ENCODE measurements at places on chromosomes 16 and 17.

GRCh38 chr17:3681565-3681964 lies 13.0 kb downstream of the EMC6 start:
- DNase-seq = no peak

DNA sequence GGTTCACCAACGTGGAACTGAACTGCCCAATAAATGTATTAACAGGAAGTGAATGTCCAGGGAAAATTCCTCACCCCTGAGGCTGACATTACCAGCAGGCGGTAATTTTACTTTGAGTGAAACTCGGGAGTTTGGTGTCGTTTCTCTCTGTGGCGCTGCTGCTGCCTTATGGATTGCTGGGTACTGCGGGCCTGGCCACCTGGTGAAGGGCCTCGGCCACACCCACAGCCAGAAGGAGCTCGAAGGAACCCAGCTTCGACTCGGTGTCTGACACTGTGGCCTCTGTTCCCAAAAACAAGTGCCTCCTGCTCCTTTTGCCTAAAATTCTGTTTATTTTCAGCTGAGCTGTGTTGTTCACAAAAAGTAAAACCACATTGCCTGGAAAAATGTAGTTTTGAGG lies 115.0 kb downstream of the BANP start:
- no peak for DNase-seq

GRCh38 chr16:87506423-87507350 lies 13.9 kb upstream of the ZCCHC14 start:
- no peak for DNase-seq

DNA sequence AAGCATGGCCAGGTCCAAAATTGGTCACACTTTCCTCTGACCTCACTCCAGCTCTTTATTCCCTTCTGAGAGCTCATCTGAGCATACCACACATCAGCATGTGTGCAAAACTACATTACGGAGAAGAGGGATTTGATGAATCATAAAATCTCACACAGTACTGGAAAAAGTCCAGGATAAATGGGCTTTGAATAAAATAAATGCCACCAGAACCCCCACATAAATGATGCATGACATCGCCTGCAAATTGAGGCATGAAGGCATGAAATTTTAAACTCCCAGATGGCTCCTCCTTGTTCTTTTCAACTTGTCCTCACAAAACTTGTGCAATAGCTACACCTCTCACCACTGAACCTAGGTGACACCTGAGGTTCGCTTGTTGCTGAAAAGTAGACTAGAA lies 439.5 kb downstream of the CA10 start:
- DNase-seq = no peak

GRCh38 chr16:68230956-68231355 lies 5.0 kb downstream of the ESRP2 start:
- no peak for DNase-seq

GRCh38 chr16:3592559-3592958 lies 15.4 kb upstream of the NLRC3 start:
- DNase-seq = no peak

GRCh38 chr16:73882033-73882432 lies 414.6 kb upstream of the PSMD7 start:
- DNase-seq = no peak

DNA sequence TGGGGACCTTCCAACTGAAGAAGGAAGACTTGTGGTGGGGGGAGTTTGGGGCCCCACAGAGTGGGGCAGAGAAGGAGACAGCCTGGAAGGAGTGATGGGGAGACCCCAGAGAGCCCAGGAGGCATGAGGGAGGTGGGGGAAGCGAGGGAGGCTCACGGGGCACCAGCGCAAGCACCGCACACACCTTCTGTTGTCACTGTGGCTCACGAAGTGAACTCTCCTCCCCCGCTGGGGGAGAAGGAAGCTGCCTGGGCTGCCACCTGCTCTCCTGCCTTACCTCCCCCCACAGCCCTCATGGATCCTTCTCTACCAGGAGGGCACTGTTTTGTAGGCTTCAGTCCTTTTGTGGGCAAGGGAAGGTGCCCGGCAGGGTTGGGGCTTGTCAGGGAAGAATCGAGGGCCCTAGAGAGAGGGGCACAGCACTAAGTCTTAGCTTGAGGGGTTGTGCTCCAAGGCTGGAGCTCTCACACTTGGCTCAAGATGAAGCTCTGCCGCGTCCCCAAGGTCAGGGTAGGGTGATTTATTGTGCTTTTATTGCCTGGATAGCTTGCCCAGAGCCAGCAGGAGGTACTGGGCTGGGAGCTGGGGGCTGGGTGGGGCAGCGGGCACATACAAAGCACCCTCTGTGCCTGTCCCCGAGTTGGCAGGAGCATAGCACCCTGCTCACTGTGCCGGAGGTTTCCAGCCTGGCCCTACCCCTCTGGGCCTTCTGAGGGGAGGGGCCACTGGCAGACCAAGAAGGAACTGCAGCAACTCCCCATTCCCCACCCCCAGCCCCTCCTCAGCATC lies 4.6 kb upstream of the STARD3 start:
- DNase-seq = peak; percentile 51

GRCh38 chr17:29140631-29141513 lies 39.3 kb downstream of the MYO18A start:
- DNase-seq = peak; percentile 50

DNA sequence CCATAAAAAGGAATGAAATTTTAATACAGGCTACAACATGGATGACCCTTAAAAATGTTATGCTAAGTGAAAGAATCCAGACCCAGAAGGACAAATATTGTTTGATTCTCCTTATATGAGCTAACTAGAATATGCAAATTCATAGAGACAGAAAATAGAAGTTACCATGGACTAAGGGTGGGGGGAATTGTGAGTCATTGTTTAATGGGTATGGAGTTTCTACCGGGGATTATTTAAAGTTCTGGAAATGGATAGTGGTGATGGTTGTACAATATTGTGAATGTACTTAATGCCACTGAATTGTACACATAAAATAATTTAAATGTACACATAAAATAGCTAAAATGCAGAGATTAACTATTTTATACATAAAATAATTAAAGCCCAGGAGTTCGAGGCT lies 9.2 kb upstream of the MYO18A start:
- no peak for DNase-seq

GRCh38 chr17:73476890-73477350 lies 165.1 kb upstream of the CDC42EP4 start:
- DNase-seq = no peak

GRCh38 chr17:28938552-28938951 lies 12.8 kb downstream of the PHF12 start:
- peak; percentile 34 for DNase-seq

GRCh38 chr17:40697297-40697696 lies 6.3 kb downstream of the KRT24 start:
- DNase-seq = no peak

DNA sequence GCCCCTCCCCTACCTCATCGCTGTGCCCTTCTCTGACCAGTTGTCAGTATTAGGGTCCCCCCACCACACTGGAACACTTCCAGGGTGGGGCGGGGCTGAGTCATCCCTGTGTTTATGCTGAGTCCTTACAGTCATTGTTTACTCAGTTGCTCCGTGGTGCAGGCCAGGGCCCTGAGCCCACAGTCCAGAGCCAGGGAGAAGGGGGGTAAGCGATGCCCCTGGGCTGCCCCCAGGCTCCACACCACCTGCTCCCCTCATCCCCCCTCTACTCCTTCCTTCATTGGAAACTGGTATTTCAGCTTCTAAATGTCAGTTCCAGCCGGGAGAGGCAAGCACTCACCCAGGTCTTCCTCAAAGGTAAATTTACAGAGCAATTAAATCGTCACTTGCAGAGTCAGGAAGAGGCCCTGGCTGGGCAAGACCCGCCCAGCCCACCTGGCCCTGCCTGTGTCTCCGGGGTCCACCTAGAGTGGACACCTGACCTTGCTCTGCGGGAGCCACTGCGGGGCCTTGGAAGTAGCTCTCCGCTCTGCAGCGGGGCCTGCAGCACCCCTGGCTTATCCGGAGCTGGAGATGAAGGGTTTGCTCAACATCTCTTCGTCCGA lies 4.8 kb downstream of the ATP2A3 start:
- DNase-seq = no peak

DNA sequence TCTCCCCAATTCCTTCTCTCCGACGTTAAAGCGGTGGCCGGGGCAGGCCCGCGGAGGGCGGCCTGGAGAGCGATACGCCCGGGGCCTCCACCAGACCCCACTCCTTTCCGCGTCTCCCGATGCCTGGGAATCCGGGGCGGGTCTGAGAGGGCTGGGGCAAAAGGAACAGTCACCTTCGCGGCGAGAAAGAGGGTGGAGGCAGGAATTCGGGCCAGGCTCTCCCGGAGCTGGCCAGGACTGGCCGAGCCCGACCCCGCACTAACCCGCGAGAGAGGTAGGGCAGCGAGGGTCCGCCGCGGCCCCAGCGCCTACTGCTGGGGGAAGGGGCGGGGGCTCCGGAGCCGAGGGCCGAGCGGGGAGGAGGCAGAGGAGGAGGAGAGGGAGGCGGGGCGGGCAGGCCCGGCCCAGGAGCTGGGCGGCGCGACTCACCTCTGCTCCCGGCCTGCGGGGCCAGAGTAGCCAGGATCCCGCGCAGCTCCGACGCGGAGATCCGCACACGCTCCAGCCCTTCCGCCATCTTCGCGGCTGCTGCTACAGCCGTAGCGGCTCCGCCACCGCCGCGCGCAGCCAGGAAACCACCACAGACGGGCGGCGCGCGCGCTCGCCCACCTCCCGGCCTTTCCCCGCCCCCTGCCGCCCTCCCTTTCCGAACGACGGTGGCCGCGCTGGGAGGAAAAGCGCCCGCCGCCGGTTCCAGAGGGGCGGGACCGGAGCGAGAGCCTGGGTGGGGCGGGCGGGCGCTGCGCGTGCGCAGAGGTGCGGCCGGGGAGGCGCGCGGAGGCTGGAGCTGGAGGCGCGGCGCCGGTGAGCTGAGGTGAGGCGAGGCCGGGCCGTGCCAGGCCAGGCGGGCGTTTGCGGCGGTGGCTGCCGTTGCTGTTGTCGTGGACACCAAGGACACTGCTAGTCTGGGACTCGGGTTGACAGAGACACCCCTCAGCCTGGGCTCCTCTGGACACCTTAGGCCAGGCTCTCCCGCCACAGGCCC lies at the start of the genes SMG6 and SRR:
Gene SMG6 (minus strand): TSS at position 582 of the 985 bp plus-strand sequence. CDS start 65 bp downstream, at position 517.
Gene SRR (plus strand): TSS at position 747 of the 985 bp plus-strand sequence. CDS start 11,611 bp downstream, outside the sequence.
- DNase-seq = peak; percentile 87

DNA sequence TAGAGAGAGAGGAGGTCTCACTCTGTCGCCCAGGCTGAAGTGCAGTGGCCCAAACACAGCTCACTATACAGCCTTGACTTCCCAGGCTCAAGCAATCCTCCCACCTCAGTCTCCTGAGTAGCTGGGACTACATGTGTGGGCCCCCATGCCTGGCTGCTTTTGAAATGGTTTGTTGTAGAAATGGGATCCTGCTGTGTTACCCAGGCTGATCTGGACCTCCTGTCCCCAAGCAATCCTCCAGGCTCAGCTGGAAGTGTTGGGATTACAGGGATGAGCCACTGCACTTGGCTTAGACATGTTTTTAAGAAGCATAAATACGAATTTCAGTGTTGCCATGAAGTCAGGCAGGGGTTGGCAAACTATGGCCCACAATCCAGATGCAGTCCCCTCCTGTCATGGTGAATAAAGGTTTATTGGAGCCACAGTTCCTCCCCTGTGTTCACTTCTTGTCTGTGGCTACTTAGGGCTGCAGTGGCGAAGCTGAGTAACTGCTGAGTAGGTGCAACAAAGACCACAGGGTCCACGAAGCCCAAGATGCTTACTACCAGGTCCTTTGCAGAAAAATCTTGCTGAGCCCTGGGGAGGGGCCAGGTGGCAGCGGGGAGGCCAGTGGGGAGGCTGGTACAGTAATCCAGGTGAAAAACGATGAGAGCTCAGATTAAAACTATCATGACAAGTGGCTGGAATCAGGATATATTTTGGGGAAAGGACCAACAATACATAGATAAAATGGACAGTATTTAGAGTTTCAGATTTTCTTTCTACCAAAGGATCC lies 35.2 kb downstream of the TNFRSF13B start:
- no peak for DNase-seq

DNA sequence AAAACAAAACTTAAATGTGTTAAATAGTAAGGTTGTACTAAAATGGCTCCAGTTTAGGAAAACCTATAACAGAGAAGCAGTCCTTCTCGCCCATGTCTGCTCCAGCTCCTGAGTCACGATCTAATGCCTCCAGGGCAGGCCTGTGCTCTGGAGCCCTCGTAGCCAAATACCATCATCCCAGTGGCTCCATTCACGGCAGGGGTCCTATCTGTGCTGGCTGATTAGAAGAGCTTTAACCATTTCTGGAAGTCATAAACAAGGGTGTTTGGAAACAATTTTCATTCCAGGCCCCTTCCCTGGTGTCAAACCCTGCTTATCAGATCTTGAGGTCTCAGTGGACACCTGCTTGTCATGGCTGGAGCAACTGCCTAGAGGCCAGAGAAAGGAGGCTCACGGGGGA lies 336.9 kb downstream of the SOX9 start:
- DNase-seq = no peak

GRCh38 chr17:41935641-41936040 lies 5.2 kb downstream of the ODAD4 start:
- DNase-seq = no peak

DNA sequence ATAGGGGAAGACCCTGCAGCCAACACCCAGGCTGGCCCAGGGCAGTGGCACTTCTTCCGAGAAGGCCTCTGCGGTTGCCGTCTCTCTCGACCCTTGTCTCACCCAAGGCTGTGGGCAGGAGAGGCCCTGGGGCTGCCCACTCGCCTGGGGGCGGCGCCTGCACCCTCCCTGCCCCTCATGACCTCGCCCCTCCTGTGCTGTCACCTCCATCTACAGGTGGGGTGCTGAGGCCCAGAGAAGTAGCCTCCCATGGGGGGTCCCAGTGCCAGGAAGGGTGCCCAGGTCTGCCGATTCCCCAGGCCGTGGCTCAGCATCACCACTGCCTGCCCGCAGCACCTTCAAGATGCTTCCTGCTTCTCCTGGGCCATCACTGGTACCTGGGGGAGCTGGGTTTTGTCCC lies 992 bp downstream of the NLRC3 start:
- DNase-seq = no peak

DNA sequence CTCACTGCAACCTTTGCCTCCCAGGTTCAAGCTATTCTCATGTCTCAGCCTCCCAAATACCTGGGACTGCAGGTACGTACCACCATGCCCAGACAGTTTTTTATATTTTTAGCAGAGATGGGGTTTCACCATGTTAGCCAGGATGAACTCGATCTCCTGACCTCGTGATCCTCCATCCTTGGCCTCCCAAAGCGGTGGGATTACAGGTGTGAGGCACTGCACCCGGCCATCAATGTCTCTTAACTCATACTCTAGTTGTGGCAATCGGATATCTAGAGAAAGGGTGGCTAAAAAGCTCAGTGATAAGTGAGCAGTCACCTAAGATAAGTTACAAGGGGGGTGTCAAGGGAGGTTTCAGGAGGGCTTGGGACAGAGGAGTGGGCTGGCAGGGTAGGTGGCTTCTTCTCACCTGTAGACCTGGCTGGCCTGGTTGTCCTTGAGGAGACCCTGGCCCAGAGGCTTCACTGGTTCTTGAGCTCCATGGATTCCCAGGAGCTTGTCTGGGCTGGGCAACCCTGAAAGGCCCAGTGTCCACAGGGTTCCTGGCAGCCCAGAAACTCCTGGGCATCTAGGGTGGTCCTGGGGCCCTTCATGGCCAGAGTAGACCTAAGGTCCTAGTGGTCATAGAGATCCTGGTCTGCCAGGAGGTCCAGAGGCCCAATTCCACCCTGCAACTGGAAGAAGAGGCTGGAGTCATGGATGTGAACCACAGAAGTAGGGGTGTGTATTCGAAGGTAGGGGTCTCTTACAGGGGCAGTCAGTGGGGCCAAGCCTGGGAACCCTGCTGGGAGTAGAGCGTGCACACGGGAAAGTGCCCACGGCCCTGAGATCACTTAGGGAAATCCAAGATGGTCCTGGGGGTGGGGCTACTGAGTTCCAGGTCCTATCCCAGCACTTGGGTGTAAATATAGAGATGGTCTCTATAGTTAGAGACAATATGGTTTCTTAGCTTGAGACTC lies 12.7 kb upstream of the IGFBP4 start:
- no peak for DNase-seq

- DNase-seq = no peak
Observed at GRCh38 chr16:68590201-68590994, 51.3 kb downstream of the ZFP90 start.

All from C1 segment of cervical spinal cord (tissue), 14 donors.